ENCODE measurements at places on chromosomes 11 and 22.

- DNase-seq = no peak
These were observed 4.0 kb upstream of the INS start for GRCh38 chr11:2164861-2165555.

DNA sequence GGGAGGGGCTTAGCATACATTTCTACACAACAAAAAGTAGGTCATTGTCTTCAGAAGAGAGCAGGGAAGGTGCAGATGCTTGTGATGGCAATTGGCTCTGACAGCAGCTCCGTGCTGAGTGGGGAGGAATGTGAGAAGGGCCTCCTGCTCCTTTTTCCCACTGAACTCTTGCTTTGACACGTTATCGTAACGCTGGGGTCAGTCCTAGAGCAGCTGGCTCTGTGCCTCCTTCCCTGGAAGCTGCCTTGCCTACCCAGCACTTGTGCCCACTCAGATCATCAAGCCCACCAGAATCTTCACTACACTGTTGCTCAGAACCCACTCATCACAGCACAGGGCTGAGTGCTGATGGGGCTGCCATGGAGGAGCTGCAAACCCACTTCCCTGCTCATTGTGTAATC lies 14.9 kb upstream of the NAV2 start:
- no peak for DNase-seq

- no peak for DNase-seq
These were observed 77.7 kb upstream of the B3GAT1 start for GRCh38 chr11:134489728-134490127.

DNA sequence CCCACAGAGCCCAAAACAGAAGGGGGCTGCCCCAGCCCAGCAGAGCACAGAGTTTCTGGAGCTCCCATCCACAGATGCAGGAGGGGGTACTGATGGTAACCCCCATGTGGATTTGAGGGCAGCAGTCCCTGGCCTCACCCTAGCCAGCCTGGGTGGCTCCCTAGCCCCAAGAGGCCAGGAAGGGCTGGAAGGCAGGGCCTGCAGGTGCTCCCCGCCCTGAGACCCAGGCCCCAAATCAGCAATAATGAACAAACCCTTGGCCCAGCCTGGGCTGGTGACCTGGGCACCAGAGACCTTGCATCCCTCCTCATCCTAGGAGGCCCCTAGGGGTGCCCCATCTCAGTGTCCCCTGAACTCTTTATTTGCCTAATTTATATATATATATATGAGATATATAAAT lies 61.6 kb downstream of the MORC2 start:
- no peak for DNase-seq

GRCh38 chr22:43600265-43600664 lies 188.5 kb downstream of the MPPED1 start:
- no peak for DNase-seq

DNA sequence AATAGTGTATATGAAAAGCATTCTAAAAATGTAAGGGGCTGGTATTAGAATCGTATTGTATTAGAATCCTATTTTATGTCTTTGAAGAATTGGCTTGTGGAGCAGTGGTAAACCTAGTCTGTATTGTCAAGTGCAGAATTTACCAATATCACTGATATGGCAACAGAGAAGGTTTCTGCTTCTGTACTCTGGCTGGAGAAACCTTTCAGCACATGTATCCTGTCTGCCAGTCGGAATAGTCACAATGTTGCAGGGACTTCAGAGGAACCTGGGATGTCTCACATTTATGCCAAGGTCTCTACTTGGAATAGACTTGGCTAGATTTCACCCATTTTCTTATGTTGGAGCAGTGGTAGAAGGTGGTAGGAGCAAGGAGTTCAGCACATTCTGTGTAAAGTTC lies 4.4 kb downstream of the MTMR3 start:
- DNase-seq = no peak

- DNase-seq = no peak
These were observed 26.1 kb downstream of the BDNF start for GRCh38 chr11:27673979-27674663.

DNA sequence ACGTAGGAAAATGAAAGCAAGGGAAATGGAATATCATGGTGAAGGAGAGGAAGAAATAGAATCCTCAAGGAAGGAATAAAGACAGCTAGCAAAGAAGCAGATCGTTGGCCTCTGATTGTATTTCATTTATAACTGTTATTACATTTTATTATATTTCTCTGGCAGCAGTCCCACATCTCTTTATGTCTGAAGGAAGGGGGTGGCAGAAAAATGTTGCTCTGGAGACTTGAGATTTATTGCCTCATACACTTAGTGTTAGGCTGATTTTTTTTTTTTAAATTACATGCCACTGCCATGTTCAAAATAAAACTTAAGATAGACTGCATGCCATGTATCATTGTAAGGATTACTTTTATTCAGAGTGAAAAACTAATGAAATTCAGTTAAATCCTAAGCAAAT lies 971.7 kb upstream of the CHORDC1 start:
- no peak for DNase-seq

DNA sequence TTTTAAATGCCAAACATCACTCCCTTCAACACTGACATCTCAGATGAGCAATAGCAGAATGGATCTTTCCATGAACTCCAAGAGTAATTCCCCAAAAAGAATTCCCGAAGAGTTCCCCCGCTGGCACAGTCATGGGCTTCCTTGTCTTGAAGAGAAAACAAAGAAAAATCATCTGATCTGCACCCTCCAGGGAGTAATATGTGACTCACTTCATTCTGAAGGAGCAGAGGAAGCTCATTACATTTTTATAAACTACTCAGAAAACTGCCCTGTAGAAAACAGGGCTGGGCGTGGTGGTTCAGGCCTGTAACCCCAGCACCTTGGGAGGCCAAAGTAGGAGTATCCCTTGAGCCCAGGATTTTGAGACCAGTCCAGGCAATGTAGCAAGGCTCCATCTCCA lies 35.7 kb downstream of the CELSR1 start:
- DNase-seq = no peak

GRCh38 chr11:66020618-66021357 lies 5.5 kb downstream of the CATSPER1 start:
- no peak for DNase-seq

- no peak for DNase-seq
These were observed 35.0 kb downstream of the ZC3H12C start for GRCh38 chr11:110128161-110128560.

DNA sequence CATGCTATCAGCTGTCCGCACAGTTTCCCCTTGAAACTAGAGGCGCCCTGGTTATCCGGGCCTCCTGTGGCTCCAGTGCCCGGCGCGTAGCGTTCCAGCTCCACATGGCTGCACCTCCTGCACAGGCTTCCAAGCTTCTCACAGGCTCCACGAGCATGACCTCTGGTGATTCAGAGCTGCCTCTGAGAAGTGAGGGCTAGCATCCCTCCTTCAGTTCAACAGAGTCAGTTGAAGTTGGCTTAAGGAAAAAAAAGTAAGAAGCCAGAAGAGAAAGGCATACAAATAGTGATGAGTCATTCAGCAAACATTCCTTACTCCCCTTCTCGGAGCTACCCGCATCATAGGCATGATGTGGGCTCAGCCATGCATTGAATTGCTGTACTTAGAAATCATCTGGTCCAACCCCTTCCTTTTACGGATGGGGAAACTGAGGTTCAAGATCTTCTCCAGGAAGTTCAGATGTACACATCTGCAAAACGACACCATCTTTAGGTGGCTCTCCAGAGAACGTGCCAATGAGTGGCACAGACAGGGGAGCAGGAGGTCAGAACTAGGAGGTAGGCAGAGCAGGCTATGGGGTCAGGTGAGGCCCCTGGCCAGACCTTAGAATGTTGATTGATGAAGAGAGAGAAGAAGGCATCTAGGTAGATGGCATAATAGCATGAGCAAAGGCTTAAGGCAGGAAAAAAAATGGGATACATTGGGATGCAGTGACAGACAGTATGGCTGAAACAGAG lies 216.3 kb upstream of the TBCEL start:
- no peak for DNase-seq

DNA sequence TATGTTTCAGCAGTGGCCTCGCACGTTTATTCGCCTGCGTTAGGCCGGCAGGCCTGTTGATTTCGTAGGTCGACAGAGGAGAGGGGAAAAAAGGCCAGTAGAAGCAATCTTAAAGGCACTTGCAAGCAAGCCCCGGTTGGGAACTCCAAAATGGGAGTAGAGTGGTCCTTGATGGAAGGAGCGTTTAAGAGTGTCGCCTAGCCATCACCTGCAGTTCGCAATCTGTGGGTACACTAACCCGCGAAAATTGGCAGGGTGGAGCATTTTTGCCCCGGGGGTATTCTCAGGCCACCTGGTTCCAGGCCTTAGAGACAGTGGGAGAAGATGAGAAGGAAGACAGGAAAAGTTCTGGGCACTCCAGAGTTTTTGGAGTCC lies 1.1 kb downstream of the EWSR1 start:
- DNase-seq = no peak

GRCh38 chr11:67614730-67615714 lies 8.3 kb downstream of the NDUFV1 start:
- no peak for DNase-seq

- DNase-seq = peak; percentile 63
These were observed at the start of gene TTC9C for GRCh38 chr11:62728171-62728988. TTC9C (plus strand) TSS chr11:62728486; CDS start chr11:62728849, 363 bp downstream.

GRCh38 chr22:20111045-20111688 lies 4.7 kb upstream of the RANBP1 start:
- DNase-seq = no peak

- peak; percentile 98 for DNase-seq
These were observed 11.8 kb downstream of the LTBP3 start for GRCh38 chr11:65546217-65546958.

- DNase-seq = no peak
These were observed 149.4 kb downstream of the SNX19 start for GRCh38 chr11:130766650-130767565.

DNA sequence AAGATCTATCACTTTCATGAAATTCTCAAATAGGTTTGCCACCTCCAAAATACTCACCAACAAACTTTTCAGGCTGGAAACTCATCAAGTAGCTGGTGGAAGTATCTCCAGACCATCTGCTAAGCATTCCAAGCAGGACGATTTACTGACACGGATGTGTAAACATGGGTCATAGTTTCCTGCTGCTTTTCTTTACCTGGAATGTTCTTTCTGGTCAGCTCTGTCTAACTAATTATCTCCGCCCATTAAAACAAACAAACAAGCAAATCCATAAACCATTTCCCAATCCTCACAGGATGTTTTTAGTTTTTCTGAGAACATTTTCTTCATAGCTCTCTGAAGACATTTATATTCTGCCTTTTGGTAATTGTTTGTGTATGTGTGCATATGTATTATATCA lies 397.0 kb downstream of the METTL15 start:
- no peak for DNase-seq

DNA sequence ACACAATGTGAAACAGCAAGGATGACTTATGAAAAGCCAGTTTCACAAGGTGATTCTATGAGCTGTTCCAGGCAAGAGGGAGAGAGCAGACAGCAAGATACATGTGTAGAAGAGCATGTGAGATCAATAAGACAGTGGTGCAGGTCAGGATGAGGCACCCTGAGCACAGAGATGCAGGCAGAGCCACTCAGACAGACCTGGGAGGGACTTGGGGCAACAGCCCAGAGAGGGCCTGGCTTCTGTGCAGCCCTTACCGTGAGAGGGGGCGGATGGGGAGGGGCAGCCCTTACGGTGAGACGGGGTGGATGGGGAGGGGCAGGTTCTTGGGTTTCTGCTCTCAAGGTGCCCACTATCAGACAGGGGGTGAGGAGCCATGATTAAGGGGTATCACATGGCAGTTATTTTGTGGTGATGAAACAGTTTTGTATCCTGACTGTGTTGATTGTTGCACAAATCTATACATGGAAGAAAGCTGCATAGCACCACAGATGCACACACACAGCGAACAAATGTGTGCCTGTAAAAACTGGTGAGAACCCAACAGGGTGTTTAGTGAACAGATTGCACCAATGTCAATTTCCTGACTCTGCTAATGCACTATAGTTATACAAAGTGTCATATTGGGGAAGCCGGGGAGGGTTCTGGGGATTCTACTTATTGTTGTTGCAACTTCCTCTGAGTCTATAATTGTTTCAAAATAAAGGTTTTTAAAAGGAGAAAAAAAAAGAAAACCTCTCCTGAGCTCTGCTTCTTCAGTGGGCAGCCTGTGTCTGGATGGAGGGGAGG lies 5.2 kb upstream of the C22orf42 start:
- no peak for DNase-seq

DNA sequence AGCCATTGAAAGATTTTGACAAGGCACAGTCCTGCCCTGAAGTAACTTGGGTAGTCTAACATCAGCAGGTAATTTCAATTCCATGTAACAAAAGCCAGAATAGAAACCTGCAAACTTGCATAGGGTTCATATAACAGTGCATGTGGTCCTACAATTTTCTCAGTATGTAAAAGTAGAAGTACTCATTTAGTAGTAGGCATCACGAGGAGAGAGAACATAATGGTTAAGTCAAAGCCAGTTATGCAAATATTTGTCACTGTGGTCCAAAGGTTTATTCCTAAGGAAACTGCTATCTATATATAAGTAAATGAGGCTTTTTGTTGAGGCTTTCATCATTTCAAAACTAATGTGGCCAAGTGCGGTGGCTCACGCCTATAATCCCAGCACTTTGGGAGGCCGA lies 10.1 kb downstream of the ATP5MG start:
- DNase-seq = no peak

GRCh38 chr11:122215244-122215992 lies 99.4 kb upstream of the BLID start:
- no peak for DNase-seq

DNA sequence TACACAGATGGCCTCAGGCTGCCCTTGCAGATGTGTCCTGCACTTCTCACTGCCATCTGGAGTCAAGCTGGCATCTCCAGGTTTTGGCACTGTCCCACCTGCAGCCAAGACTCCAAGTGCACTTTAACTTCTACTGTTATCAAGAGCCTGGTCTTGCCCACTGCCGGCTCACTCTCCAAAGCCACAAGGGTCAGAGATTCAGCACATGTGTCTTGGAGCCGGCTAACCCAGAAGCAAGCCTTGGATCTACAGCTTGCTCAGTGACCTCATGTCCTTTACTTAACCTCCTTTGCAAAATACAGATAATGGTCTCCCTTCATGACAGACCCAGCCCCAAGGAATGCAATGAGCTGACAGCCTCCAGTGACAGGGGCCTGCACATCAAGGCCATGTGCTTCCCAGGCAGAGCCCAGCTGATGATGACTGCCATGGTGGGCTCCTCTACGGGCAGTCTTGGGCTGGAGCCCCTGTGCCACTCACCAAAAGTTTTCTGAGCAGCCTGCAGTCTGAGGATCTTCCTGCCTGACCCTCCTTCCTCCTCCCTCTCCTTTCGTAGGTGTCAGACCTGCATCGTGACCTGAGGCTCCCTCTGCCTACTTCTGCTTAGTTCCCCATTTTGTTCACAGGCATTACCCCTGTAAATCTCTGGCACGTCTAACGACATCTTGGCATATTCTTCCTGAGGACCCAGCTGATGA lies 9.0 kb downstream of the TP53AIP1 start:
- no peak for DNase-seq

DNA sequence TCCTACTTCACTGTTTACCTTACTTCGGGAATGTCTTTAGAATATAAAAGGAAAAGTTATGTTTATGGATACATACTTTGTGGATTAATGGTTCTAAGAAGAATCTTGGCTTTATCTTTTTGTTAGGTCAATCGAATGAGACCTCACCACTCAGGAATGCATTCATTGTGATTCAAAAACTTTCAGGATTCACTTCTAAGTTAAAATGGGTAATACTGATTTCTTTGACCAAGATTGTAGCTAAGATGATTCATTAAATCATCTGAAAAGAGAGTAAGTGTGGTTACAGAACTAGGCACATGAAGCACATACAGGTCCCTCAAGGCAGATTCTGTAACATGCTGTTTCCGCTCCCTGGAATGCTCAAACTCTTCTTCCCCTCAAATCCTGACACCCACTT lies 716.4 kb downstream of the KCNA4 start:
- DNase-seq = no peak

GRCh38 chr11:23778971-23779370 lies 717.9 kb upstream of the LUZP2 start:
- DNase-seq = no peak

Measured in activated CD8-positive, alpha-beta memory T cell treated with anti-CD3 and anti-CD28 coated beads for 4 hours (primary cell).